ENCODE measurements at places on chromosomes 7 and 10.

GRCh38 chr10:63717027-63717715, 196.0 kb downstream of the REEP3 start:
- no peak for DNase-seq

DNA sequence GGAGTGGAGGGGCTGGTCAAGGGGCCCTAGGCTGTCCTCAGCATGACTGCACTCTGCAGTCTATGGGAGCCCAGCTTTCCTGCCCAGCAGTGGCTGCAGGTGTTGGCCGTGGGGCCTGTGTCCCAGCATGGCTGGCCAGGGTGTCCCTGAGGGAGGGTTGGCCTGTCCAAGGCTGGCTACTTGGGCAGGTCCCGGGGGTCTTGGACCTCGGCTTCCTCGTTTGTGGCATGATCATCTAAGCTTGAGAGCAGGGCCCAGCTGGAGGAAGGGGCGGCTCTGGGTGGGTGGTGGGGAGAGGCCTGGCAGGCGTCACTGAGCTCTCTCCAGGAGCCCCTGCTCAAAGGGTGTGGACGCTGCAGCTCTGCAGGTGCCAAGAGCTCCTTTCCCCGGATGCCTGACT, 43.7 kb upstream of the CFAP46 start:
- no peak for DNase-seq

DNA sequence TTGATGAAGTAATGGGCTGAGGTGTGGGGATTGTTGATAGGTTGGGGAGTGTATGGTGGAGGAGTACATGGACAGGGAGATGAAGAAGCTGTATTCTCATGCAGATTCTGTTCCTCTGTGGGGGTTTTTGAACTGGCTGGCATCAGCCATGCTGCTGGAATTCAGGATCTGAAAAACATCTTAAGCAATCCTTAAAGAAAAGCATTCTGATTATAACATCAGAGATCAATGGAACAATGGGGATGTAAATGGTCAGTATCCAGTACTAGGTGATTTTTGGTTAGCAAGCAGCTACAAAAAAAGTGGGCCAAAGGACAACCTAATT, 247.5 kb upstream of the GALNT17 start:
- DNase-seq, result no peak

GRCh38 chr10:21273400-21273968, 252.0 kb downstream of the SKIDA1 start:
- DNase-seq, result no peak

DNA sequence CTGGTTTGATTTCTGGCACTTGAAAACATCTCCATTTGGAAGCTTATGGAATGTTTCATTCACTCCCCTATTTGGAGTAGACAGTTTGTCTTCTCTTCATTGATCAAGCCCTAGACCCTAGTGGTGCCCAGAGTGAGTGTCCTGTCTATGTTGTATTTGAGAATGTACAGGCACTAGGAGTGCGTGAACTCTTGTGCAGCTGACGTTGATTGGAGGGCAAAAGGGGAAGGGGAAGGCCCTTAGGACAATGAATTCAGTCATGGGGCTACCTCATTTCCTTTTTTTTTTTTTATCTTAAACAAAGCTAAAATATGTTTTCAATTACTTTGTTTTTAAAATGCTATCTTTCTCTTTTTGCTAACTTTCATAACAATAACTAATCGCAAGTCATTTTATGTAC, 66.5 kb downstream of the ADD3 start:
- DNase-seq, result no peak

GRCh38 chr10:18205098-18205834, 65.0 kb downstream of the CACNB2 start:
- DNase-seq, result no peak

DNA sequence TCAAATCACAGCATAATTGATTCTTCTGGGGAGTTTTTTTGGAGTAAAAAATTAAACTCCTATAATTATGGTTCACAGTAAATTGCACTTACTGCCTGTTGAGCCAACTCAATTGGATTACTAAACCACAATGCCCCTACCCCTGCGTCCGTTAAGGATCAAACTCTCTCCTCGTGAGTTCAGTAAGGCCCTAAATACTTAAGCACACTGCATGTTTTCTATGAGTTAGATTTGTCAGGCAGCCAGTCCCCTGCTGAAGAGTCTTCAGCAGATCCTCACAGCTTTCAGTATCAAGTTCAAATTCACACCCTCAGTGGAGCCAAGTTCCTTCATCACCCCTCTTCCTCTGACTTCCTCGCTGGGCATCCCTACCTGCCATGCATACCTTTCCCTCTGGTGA, 275.0 kb upstream of the BMPER start:
- no peak for DNase-seq

DNA sequence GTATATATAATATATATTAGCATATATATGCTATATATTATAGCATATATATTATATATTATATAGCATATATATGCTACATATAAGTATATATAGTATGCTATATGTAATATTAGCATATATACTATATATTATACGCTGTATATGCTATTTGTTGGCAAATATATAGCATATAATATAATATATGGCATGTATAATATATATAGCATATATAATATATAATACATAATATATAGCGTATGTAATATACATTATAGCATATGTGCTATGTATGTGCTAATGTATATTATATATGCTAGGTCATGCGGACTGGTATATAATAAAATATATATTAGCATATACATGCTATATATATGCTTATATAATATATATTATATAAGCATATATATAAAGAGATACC, 72.8 kb downstream of the KMT2E start:
- no peak for DNase-seq

GRCh38 chr7:108145401-108145800, 15.2 kb upstream of the LAMB4 start:
- no peak for DNase-seq

GRCh38 chr10:57395923-57396322, 871.8 kb downstream of the IPMK start:
- no peak for DNase-seq

DNA sequence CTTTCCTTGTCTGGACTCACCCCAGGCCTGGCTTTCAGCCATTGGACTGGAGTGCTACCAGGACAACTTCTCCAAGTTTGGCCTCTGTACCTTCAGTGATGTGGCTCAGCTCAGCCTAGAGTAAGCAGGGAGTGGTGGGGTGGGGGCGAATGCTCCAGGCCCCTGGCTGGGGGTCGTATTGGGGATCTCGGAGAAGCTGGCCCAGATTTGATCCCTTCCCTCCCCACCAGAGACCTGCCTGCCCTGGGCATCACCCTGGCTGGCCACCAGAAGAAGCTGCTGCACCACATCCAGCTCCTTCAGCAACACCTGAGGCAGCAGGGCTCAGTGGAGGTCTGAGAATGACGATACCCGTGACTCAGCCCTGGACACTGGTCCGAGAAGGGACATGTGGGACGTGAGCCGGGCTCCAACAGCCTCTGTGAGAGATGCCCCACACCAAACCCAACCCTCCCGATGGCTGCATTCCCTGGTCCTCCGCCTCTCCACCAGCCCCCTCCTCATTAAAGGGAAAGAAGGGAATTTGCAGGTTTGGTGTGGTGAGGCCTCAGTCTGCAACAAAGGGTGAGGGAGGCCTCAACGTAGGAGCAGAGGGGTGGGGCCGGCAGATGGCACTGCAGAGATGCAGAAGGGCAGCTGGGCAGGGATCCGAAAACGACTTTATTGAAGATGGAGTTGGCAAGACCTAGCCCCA, 14.8 kb downstream of the TRPV6 start:
- no peak for DNase-seq

DNA sequence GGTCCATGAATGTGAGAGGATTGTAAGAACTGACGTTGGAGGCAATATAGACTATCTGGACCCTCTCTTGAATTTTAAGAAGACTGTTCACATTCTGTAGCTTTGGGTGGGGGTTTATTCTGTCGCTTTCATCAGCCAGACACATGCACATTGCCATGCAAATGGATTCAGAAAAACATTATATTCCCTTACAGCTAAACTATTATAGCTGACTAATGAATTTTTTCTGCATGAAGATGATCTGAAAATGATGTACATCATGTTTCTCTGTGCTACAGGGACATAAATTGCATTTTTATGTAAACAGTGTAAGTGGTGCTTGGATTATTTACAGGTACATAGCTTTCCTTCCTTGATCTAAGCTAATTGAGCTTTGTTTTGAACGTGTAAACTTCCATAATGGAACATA, 1.5 kb downstream of the MET start:
- no peak for DNase-seq

DNA sequence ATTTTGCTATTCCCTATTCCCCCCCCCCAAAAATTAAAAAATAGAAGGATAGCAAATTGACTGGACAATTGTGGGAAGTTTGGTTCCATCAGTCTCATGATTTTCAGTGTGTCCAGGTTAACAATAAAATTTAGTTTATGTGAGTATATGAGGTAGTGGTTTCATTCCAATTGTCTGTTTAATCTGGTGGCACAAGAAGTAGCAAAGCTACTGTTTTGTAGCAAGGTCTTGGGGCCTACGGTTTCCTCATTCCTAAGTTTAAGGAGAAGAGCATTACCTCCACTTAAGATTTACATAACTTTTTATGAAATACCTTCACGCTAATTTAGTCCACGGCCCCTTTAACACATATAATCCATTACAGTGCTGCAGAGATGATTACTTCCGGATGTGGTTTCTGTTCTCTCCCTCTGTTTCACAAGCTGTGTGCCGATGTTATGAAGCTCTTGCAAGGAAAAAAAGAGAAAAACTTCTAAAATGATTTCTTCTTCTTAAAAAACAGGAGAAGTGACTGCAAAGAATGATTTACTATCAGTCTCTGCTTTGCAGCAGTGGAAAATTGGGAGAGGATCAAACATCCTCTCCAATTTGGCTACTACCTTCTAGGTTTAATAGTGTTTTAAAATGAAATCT, 32.7 kb upstream of the NPVF start:
- no peak for DNase-seq

DNA sequence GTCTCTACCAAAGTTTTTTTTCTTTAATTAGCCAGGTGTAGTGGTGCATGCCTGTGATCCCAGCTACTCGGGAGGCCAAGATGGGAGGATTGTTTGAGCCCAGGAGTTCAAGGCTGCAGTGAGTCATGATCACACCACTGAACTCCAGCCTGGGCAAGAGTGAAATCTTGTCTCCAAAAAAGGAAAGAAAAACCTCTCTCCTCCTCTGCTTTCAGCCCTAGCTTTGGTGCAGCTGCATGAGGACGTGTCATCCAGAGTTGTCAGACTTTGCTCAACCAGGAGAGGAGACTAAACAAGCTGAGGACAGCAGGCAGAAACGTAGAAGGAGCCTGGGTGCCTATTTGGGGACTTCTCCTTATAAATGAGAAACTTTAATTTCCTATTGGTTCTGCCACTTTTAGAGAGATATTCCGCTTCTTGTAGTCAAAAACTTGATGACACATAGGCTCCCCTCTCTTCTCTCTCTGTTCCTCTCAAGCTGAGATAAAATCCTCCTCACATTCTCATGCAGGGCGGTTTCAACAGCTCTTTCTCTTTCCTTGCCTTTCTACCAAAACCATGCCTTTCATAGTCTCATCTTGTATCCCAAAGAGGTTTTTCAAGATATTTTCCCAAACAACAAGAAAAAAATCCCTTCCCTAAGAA, 205.4 kb downstream of the ARHGAP12 start:
- DNase-seq, result no peak

DNA sequence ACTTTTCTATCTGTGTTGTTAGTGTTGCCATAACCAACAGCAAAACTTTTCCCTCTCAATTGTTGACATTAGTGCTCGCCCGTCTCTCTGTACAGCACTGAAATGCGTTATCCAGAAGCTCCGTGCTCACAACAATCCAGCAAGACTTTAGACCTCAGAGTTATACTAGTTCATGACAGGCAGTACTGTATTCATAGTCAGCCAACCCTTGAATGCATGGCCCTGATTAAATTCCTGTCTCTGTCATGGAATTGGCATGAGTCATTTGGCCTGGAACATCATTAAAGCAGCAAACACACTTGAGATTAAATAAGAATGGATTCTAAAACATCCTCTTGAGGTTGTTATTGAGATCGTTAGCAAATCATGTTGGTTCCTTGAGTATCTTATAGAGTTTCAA, 405.5 kb upstream of the C7orf33 start:
- no peak for DNase-seq

GRCh38 chr10:98344589-98345038, 70.4 kb downstream of the PYROXD2 start:
- no peak for DNase-seq

GRCh38 chr10:4174197-4174596, 389.2 kb upstream of the KLF6 start:
- DNase-seq, result no peak

- peak; percentile 43 for DNase-seq
Observed at GRCh38 chr7:106947244-106947728, 82.2 kb downstream of the PIK3CG start.

- no peak for DNase-seq
Observed at GRCh38 chr7:6359021-6359420, 86.6 kb upstream of the CYTH3 start.

DNA sequence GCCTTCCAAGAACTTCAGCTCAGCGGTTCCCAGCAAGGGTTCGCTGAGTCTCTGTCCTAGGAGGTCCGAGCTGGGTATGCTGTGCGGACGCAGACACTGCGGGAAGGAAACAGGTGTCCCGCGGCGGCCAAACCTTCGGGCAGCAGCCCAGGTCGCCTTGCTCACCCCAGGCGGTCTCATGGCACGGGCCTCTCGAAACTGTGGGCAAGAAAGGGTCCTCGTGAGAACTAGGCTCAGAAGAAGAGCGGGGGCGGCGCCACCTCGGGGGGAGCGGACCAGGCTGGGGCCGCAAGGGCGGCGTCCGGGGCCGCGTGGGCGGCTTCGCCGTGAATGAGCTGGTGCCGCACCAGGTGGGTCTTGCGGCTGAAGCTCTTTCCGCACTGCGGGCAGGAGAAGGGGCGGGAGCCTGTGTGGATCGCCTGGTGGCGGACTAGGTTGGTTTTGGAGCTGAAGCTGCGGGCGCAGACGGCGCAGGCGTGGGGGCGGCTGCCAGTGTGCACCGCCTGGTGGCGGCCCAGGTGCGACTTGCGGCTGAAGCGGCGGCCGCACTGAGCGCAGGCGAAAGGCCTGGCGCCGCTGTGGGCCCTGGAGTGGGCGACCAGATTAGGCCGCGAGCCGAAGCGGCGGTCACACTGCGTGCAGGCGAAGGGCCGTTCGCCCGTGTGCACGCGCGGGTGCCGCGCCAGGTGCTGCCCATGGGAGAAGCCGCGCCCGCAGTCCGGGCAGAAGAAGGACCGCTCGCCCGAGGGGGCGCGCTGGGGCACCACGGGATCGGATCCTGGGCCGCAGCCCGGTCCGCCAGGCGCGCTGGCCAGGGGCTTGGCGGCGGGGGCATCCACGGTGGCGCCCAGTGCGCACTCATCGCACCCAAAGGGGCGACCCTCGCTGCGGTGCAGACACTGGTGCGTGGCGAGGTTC, 8.6 kb downstream of the ZNF467 start:
- DNase-seq, result no peak

Measured in non-pigmented ciliary epithelial cell (primary cell).